Esophagus muscularis mucosa (tissue), 4 donors: ENCODE measurements at places on chromosomes 1 and 21. TPM values are rescaled to one million over a fixed set of nuclear protein-coding genes. Genes with fewer than 3 reads are reported as not detected.

AIM2 gene
- total RNA-seq: not detected

ATP1A2 gene
- 124 TPM for total RNA-seq

C1QTNF12 gene
- total RNA-seq: not detected

DNA sequence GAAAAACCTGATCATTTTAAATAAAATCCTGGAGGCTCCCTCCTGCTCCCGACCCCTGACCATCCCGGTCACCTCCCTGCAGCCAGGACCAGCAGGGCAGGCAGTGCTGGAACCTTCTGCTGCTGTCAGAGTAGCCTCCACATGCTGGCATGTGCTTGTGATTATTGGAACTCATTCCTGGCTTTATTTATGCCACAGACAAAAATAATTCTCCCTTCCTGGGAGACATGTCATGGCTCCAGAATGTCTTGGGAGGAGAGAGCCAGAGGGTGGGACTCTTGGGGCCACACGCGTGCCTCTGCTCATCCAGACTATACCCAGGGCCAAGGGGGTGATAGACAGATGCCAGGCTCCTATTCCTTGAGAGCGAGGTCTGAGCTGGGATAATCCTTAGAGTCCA is 183.6 kb upstream of the RAB4A start:
- no peak overlapping the region for H3K27ac ChIP-seq
- no peaks in the 10 kb centered on the region for H3K27me3 ChIP-seq
- H3K4me3 ChIP-seq: no peak overlapping the region
- no peak for DNase-seq
- no peaks in the 10 kb centered on the region for H3K36me3 ChIP-seq

GRCh38 chr1:152901631-152902030 is 6.7 kb upstream of the IVL start:
- peak; percentile 84 for DNase-seq
- no peaks in the 10 kb centered on the region for H3K36me3 ChIP-seq
- no peaks in the 10 kb centered on the region for H3K4me1 ChIP-seq
- no peak overlapping the region for H3K27ac ChIP-seq
- no peaks in the 10 kb centered on the region for H3K27me3 ChIP-seq
